ENCODE measurements at places on chromosomes 13 and 19.

DNA sequence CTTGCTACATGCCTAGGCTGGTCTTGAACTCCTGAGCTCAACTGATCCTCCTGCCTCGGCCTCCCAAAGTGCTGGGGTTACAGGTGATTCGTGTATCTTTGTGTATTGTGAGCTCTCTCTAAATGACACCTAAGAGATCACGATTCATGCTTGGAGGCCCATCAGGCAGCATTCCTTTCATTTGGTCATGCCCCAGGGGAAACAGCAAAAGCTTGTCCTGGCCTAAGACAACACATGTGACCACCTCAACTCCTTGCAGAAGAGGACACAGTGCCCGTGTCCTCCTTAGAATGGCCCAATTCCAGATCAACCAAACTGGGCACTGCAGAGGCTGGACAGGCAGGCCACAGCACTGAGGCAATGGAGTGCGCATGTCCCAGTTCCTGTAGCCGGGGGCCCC lies 32.5 kb downstream of the ZC3H4 start:
- DNase-seq, result no peak

DNA sequence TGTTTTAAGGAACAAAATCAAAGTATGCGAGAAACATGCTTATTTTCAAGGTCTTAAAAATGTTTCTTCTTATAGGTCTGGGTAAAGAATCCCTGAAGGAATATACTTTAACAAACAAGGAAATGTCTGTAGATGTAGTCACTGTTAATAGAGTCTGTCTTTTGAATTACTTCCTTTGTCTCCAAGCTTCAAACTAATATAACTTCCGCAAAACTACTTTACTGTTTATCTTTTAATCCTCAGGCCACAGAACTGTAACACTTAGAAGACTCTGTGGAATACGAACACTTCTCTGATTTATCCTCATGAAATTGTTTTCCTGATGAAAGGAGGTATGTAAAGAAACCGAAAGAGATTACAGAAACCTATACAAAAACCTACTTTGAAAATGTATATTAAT lies 316.0 kb downstream of the PCDH9 start:
- DNase-seq, result no peak

GRCh38 chr19:29714953-29715700 lies at the start of gene C19orf12:
Gene C19orf12 (minus strand): TSS chr19:29715261. CDS start chr19:29708413, 6,848 bp downstream.
- peak; percentile 61 for DNase-seq

DNA sequence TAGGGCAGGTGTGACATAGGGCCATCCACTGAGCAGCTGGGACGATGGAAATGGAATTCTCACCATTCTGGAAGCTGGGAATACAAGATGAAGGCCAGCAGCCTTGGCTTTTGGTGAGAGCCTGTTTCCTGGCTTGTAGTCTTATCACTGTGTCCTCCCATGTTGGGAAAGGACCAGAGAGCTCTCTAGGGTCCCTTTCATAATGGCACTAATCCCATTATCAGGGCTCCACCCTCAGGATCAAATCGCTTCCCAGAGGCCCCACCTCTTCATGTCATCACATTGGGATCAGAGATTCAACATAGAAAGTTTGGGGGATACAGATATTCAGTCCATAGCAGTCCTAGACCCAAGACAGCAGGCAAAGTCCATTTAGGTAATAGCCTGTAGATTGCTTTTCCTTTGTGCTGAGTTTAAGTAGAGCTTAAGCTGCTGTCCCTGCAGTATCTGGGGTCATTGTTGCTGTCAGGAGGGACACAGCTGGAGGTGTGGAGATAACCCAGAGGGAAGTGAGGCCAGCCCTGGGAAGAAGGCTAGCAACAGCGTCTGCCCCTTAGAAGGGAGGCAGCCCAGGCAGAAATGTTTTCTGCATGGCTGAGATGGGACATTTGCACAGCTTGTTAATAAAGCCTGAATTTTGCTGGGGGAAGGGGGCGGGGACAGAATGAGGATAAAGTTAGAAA lies 136.5 kb upstream of the GPR12 start:
- DNase-seq, result no peak

- DNase-seq, result no peak
These were observed 897 bp downstream of the GPR4 start for GRCh38 chr19:45601115-45601514.

DNA sequence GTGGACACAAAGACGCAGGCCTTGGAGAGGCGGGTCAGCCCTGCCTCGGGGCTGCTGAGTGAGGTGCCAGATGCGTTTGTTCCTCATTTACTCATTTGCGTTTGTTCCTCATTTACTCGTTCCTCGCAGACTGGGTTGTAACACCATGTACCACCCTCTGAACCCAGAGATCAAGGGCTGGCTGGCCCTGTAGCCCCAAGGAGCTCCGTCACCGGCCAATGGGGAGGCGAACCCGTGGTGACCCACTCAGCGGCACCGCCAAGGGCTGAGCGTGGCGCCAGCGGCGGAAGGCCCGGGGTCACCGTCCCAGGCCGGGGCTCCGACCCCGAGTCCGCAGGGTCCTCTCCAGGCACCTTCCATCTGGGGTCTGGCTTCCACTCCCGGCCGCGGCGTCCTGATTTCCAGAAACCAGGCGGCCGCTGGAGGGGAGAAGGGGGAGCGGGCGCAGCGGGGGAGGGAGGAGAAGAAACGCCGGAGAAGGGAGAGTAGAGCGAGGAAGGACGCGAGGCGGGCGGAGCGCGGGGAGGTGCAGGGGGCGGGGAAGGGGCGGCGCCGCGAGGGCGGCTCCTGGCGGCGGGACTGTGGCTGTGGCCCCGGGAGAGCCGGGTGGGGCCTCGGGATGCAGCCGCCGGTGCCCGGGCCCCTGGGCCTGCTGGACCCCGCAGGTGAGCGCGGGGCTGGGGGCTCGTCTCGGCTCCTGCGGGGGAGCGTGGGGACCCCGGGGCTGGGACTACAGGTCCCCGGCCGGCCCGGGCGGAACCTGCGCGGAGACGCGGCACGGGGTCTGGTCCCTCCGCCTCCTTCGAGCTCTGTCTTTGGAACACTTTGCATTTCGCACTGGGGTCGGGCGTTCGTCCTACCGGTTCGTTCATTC lies at the start of gene TMEM255B:
TMEM255B (plus strand) TSS at position 576 of the 874 bp plus-strand sequence; CDS start at position 620, 44 bp downstream.
- DNase-seq, result peak; percentile 86

DNA sequence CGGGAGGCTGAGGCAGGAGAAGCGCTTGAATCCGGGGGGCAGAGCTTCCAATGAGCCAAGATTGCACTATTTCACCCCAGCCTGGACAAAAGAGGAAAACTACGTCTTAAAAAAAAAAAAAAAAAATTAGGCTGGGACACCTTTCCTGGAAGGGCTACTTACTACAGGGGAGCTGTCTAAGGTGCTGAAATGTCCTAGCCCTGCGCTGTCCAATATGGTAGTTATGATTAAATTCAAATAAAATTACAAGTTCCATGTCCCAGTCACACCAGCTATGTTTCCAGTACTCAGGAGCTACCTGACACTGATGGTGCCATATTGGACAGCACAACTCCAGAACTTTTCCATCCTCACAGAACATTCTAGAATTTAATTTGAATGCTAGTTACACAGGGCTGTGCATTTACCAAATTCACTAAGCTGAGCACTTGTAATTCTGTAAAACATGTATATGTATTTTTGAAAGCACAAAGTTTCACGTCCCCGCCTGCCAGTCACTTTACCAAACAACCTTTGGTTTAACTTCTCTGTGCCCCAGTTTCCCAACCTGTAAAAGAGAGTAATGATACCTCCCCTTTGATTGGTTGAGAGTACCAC lies 9.2 kb upstream of the ZSCAN22 start:
- no peak for DNase-seq

- peak; percentile 61 for DNase-seq
These were observed 27.8 kb downstream of the NFIX start for GRCh38 chr19:13022859-13023636.

DNA sequence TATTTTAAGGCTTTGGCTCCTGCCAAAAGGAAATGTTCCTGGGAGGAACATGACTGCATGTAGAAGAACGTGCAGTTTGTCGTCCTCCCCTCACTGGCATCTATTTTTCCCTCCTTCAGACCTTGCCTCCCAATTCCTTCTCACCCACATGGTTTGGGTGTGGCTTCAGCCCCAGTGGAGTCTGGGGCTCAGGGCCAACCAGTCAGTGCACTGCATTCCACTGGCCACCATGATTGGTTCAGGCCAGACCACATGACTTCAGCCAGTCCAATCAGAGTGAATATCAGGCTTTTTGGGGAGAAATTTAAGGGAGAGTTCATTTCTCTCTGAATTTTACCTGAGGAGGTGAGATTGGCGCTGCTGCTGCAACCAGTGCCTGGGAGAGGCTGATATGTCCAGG lies 171.6 kb downstream of the ZIC5 start:
- no peak for DNase-seq

- DNase-seq, result no peak
These were observed 511.5 kb downstream of the UQCRFS1 start for GRCh38 chr19:28701491-28701890.

- DNase-seq, result no peak
These were observed 154.2 kb downstream of the SUCLA2 start for GRCh38 chr13:47846886-47847285.

GRCh38 chr13:99028890-99029289 lies 51.0 kb upstream of the DOCK9 start:
- peak; percentile 59 for DNase-seq

DNA sequence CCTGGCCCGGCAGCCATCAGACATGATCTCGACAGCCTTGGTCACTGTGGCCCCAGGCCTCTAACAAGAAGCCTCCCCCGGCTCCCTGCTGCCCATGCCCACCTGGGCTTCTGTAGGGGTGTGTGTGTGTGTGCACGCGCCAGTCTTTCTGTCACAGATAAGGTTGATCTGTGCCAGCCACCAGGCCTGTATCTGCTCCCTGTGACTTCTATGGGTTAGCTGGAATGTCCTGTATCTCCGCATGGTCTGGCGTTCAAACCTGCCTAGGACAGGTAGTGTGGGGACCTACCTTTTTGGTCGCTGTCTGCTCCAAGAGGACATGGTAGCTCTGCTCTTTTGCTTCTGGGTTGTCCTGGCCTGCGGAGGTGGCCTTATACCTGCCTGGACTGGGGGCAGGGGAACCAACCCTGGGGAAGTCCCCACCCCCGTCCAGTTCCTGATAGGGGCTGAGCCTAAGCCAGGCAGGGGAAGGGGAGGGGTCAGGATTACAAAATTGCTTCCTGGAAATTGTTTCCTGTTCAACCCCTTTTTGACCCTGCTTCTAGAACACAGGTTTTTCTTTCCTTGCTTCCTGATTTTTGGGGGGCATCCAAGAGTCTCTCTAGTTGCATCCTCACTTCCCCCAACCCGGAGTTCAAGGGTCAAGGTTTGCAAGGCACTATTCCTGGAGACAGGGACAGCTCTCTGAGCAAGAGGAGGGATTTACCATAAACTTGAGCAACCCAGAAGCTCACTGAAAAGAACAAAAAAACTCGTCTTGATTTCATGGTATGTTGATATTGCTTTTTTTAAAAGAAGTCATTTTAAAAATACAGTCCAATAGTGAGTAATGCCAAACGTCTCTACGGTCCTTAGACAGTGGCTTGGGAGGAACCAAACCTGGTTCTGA lies at the start of gene LRG1:
LRG1 (minus strand) TSS at position 344 of the 889 bp plus-strand sequence; CDS start at position 321, 23 bp downstream.
- no peak for DNase-seq

DNA sequence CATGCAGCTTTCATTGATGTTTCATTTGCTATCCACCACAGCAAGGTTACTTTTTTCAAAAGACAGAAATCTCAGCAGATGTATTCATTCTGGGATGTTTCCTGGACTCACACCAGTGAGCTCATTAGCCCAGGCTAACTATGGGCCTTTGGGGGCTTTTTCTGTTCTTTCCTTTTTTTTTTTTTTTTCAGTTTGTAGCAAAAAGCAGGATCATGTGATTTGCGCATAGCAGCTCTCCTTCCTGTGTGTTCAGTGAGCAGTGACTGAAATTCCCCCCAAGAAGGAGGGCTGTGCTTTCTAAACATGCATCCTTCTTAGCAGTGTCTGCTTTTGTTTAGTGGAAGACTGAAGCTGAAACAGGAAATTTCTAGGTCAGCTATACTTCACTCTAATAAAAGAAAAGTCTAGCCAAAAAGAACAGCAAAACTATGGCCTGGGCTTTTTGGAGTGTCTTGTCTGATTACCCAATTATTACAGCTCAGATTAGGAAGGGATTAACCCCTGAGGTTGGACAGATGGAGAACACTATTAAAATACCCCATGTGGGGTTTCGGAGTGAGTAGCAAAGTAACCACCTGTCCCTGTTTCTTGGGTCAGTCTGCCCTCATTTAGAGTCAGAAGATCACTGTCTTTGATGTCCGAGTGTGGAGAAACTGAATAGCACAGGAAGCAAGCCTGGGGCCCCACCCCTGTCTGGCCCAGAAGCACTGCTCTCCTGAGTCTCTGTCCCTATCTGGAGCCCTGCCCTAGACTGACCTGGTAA lies 8.9 kb upstream of the AMER2 start:
- DNase-seq, result no peak

GRCh38 chr19:54462047-54462654 lies 1.4 kb downstream of the LENG9 start:
- no peak for DNase-seq
